ENCODE measurements at places on chromosomes 6 and 20.

- DNase-seq: no peak
These were observed 142.1 kb downstream of the HAO1 start for GRCh38 chr20:7798176-7798575.

GRCh38 chr20:59827138-59828056 is 106.0 kb downstream of the SYCP2 start:
- no peak for DNase-seq

- DNase-seq: no peak
These were observed 96.6 kb upstream of the SUPT3H start for GRCh38 chr6:45474376-45474775.

- DNase-seq: no peak
These were observed 153.3 kb downstream of the SCML4 start for GRCh38 chr6:107670792-107671199.

- DNase-seq: no peak
These were observed 23.1 kb downstream of the ENPP3 start for GRCh38 chr6:131660195-131660594.
